ENCODE measurements at places on chromosomes 16 and 17.

- no peaks in the 10 kb centered on the region for H3K27me3 ChIP-seq
- H3K27ac ChIP-seq: peak within 1 kb of the TSS; percentile 95
- H3K4me3 ChIP-seq: peak within 1 kb of the TSS; percentile 92
- peaks cover 26% of the 10 kb centered on the region for H3K4me1 ChIP-seq
- no peak for DNase-seq
Observed at GRCh38 chr16:4315186-4316107, at the start of gene GLIS2. TSS of gene GLIS2 (plus strand) at chr16:4316067. CDS start at chr16:4332281, 16,214 bp downstream.

DNA sequence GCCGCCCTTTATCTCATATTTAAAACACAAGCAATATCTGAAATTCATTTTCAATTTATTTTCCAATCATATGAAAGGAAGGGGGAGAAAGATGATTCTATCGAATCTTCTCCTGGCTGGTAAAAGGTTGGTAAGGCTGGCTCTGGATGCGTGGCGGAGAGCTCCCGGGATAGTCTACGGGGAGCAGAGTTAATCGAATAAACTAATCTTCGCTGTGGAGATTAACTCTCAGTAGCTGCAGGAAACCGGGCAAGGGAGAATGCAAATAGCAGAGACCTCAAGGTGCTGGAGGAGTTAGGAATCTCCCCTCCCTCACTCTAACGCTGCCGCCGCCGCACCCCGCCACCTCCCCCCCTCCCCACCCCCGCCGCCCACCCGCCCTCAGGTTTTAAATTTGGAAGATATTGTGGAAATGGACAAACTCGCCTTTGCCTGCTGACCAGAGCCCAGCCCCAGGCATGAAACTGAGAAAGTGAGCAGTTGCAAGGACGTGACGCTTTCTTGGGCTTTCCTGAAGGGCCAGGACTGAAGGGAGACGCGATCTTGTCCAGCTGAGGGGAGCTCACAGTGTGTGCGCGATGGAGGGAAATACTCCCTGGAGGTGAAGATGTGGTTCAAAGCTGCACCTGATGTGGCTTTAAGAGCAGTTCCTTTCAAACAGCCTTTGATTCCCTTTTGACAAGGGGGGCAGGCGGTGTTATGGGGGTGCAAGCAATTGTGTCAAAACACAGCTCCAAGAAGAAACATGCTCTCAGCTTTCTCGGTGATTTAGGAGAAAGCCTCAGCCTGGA lies 308.2 kb upstream of the IRX3 start:
- no peak for DNase-seq
- H3K4me3 ChIP-seq: no peak overlapping the region
- H3K27ac ChIP-seq: no peak overlapping the region
- no peaks in the 10 kb centered on the region for H3K36me3 ChIP-seq

DNA sequence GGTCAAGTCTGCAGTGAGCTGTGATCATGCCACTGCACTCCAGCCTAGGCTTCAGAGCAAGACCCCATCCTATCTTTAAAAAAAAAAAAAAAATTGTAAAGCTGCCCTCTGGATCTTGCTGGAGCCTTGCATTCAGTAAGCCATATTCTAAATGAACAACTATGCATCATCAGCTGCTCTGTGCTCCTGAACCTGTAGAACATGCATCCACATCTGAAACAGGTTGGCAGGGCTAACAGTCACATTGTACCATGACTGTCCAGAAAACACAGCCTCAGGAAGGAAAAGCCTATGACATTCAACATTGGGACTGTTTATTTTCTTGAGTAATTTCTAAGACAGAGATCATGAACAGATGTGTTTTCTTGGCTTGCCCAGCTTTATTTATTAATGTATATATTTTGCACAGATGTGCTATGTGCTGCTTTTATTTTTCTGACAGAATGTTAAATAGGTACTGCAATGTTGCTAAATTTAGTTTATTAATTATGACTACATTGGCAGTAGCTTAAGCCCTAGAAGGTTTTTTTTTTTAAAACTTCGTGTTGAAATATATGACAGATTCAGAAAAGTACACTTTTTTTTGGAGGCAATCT lies 19.8 kb downstream of the ACSF2 start:
- no peaks in the 10 kb centered on the region for H3K27me3 ChIP-seq
- no peak for DNase-seq
- no peaks in the 10 kb centered on the region for H3K36me3 ChIP-seq
- H3K4me3 ChIP-seq: no peak overlapping the region

DNA sequence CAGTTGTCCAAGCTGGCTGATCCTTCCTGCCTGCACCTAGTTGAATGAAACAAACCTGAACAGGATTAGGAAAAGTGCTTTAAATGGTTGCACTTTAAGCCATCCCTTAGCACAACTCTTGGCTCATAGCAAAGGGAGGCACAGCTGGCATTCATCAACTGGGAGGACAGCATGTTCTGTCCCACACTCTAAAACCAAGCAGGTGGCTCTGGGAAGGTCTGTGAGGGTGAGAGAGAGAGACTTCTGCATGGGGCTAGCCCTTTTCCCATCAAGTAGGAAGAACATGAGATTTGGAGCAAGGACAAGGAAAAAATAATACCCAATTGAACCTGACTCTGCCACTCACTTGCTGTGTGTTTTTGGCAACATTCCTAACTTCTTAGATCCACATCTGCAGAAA lies 140.9 kb upstream of the CCL2 start:
- H3K27me3 ChIP-seq: no peaks in the 10 kb centered on the region
- H3K4me3 ChIP-seq: no peak overlapping the region
- no peaks in the 10 kb centered on the region for H3K4me1 ChIP-seq

GRCh38 chr16:89910717-89911354 lies 7.8 kb upstream of the MC1R start:
- no peak for DNase-seq
- no peaks in the 10 kb centered on the region for H3K4me1 ChIP-seq
- H3K36me3 ChIP-seq: peaks cover 35% of the 10 kb centered on the region
- H3K27ac ChIP-seq: no peak overlapping the region

- DNase-seq: peak; percentile 94
- H3K4me1 ChIP-seq: peaks cover 36% of the 10 kb centered on the region
- peaks cover 24% of the 10 kb centered on the region for H3K36me3 ChIP-seq
- H3K4me3 ChIP-seq: peak overlapping the region; percentile 16
Observed at GRCh38 chr17:7889166-7889955, 772 bp downstream of the CHD3 start.

DNA sequence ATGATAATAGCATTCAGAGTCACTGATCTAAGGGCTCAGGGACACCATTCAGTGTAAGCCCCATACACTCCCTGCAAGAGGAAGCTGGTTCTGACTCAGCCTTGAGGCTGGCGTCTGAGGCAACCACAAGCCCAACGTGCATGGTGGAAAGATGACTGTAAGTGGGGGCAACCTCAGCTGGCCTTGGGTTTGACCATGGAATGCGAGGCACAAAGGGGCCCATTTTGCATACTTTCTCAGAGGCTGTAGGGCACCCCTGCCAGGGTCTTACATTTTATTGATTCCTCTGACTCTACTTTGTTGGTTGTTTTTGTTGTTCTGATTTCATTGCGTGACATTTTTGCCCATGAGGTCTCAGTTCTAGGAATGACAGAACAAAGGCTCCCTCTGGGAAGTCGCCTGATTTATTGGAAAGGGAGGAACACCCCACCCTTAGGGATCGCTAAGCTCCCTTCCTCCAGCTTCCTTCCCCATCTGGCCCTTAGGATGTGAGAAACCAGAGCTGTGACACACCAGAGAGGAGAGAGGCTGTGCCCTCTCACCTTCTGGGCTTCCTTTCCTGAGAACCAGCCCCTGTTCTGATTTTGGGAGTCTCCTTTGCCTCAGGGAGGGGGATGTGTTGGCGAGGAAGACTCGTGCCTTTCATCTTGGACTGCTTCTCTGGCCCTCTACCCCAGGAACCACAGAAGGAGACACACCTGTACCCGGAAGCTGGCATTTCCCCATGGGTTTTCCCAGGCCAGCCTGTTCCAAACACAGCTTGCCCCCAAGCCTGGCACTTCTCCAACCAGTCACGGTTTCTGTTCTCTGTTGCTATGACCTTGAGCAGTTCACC lies 5.6 kb upstream of the CIITA start:
- no peak overlapping the region for H3K4me3 ChIP-seq
- H3K36me3 ChIP-seq: no peaks in the 10 kb centered on the region
- H3K27ac ChIP-seq: no peak overlapping the region
- no peaks in the 10 kb centered on the region for H3K4me1 ChIP-seq

- no peaks in the 10 kb centered on the region for H3K4me1 ChIP-seq
- peak overlapping the region; percentile 41 for H3K27ac ChIP-seq
- no peak for DNase-seq
- H3K4me3 ChIP-seq: peak overlapping the region; percentile 19
- H3K36me3 ChIP-seq: no peaks in the 10 kb centered on the region
Observed at GRCh38 chr16:31351246-31351941, 3.6 kb upstream of the ITGAX start.

DNA sequence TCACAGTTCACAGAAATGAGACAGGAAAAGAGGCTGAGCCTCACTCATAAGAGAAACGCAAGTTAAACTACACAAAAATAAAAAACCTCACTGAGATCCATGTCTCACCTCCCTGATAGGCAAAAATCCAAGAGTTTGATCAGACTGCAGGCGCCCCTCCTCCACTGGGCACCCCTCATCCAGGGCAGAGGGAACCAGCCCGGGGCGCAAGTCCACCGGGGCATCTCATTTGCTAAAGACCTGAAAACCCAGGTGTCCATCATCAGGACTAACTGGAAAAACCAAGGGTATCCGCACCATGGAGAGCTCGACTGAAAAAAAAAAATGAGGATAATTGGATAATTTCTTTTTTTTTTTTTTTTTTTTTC lies 2.6 kb downstream of the HBZ start:
- H3K36me3 ChIP-seq: no peaks in the 10 kb centered on the region
- H3K27me3 ChIP-seq: peaks cover 4% of the 10 kb centered on the region
- no peak for DNase-seq
- H3K4me3 ChIP-seq: peak overlapping the region; percentile 70

DNA sequence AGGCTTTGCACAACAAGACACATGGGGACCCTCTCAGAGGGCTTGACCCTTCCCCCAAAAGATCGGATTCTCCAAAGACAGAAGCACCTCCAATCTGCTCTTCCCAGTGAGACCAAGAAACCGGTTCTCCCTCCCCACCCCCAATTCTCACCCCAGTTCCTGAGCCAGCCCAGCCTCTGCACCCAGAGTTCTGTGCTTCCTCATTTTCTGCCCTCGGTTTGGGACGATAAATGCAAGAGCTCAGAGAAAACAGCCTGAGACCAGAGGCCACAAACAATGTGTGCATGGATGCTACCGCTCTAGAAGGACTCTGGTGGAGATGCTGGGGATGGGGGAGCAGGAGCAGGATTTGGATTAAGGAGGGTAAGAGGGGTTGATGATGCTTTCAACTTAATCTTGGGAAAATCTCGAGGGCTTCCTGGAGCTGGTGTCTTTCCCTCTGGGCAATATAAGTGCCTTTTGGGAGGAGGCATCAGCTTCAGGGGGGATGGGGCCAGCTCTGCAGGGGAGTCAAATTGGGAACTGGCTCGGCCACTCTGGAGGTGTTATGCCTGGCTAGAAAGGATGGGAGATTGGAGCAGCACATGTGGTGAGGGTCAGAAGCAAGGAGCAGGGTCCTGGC lies 6.0 kb downstream of the KRT15 start:
- H3K27ac ChIP-seq: no peak overlapping the region
- no peaks in the 10 kb centered on the region for H3K27me3 ChIP-seq
- H3K4me3 ChIP-seq: no peak overlapping the region
- H3K36me3 ChIP-seq: no peaks in the 10 kb centered on the region
- no peak for DNase-seq
- H3K4me1 ChIP-seq: no peaks in the 10 kb centered on the region

DNA sequence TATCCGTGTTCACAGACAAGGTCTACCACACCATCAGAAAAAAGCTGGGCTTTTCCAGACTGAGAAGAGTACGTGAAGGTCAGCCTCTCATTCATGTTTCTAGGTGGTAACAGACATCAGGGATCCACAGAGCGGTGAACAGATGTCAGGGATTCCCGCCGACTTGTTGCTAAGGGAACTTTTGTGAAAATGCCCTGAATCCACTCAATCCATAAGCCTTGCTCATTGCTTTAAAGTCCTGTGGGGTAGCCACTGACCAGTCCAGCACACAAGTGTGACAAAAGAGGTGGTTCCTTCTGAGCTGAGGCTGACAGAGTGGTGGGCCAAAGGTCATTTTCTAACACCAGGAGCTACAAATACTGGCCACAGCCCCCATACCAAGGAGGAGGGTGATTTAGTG lies 5.9 kb downstream of the GAS7 start:
- no peaks in the 10 kb centered on the region for H3K4me1 ChIP-seq
- H3K27me3 ChIP-seq: no peaks in the 10 kb centered on the region
- no peak overlapping the region for H3K27ac ChIP-seq
- DNase-seq: no peak

All from thoracic aorta (tissue), 2 donors.